Brain pericyte (primary cell): ENCODE measurements at places on chromosomes 3 and 15.

GRCh38 chr3:114447545-114447944 is 153.7 kb downstream of the TIGIT start:
- no peak for DNase-seq

DNA sequence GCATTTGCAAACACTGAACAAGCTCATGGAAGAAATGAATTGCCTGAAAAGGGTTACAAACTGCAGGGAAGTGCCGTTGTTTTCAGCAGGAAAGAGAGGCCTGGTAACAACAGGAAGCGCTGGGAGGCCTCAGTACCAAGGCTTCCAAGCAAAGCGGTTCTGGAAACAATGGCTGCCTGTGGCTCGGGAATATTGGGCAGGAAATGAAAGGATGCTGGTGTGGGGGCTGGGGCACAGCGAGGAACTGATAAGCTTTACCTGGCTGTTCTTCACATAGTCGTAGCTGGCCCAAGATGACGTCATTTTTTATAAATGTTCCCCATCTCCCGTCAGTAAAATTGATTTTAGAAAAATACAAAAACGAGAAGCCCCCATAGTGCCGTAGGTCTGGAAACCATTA is 55.9 kb downstream of the ARHGAP31 start:
- no peak for DNase-seq

DNA sequence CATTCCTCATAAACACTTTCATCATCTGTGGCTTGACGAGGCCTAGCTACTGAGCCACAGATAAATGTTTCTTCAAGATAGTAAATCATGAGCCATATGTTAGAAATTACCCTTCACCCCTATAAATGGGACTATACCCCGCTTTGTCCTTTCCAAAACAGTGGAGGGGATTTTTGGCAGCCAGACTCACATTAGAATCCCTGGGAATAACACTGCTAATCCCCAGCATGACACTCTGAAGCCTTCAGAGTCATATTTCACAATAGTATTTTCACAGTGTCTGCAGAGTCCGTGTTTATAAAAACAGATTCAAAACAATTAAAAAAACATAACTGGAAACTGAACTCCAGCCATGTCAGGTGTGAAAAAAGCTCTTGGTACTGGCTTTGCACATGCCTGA is 271.6 kb downstream of the ERC2 start:
- no peak for DNase-seq

DNA sequence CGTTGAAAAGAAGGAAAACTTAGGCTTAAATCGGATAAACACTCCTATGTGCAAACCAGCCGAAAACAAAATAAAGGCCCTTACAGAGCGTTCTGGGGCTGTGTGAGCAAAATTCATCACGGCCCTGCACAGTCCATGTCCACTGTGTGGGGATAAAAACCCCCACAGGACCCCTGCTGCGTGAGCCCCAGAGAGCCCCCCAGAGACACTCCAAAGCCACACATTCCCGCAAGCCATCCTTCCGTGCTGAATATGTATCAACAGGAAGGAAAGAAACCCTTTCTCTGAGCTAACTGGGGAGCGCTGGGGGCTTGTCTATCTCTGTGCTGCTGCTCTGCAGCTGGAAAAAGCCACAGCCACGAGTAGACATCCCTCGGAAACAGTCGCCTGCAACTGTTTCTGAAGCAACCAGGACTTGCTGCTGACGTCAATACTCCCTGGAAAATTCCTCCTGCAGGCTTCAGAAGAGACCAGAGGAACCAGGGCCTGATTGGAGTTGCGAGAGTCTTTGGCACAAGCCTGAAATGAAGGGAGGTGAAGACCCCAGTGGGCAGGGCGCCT is 72.7 kb downstream of the NUP210 start:
- DNase-seq: peak; percentile 63

- no peak for DNase-seq
Measured at GRCh38 chr3:62538691-62539356, 165.5 kb upstream of the FEZF2 start.

DNA sequence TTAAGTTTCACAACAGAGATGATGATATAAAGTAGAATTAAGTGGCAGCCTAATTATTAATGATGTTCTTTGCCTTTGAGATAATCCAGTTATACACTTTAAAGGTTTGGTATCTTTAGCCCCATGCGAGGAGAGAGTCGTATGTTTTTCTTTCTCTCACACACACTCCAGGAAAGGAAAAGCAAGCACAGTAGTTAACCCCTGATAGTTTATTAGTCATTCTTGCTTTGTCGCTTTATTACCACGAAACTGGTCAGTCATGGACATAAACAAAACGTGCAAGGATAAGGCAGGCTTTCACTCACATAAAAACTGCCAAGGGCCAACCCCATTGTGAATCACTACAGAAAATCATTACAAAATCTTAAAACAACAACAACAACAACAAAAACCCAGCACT is 866.9 kb downstream of the FHIT start:
- no peak for DNase-seq

- no peak for DNase-seq
Measured at GRCh38 chr3:45910892-45911291, 24.5 kb downstream of the CCR9 start.
